ENCODE measurements at places on chromosomes 16 and 17.

DNA sequence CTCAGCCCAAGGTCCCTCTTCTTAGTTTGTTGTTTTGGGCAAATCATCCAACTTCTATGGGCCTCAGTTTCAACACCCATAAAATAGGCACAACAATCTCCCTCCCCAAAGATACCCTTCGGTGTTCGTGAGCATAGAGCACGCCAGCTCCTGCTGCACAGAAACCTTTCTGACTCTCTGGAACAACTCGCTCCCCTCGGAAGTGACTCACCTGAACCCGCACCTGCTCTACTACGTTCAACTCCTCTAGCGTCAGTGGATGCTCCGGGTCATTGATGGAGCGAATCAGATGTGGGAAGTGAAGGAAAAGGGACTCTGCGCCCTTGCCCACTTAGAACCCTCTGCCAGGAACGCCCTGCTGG lies 445 bp downstream of the CIAO2B start:
- DNase-seq: no peak

- DNase-seq: no peak
These were observed 804.4 kb upstream of the RBFOX1 start for GRCh38 chr16:6528217-6528616.

GRCh38 chr17:55410722-55411462 lies 10.7 kb downstream of the MMD start:
- no peak for DNase-seq

- DNase-seq: no peak
These were observed 75.9 kb downstream of the HS3ST3A1 start for GRCh38 chr17:13525876-13526275.

DNA sequence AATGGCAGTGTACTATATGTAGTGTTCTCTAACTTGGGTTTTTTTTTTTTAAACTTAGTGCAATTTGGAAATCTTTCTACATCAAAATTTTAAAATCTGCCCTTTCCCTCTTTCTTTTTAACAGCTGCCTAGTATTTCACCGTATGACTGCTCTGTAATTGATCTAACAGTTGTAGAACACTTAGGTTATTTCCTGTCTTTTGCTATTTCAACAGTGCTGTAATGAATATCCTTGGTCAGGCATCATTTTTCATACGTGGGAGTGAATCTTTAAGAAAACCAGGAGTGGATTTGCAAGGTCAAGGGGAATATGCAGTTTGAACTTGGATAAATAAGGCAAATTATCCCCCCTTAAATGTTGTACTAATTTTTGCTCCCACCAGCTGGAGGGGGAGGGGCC lies 3.8 kb downstream of the NLRC5 start:
- DNase-seq: no peak

DNA sequence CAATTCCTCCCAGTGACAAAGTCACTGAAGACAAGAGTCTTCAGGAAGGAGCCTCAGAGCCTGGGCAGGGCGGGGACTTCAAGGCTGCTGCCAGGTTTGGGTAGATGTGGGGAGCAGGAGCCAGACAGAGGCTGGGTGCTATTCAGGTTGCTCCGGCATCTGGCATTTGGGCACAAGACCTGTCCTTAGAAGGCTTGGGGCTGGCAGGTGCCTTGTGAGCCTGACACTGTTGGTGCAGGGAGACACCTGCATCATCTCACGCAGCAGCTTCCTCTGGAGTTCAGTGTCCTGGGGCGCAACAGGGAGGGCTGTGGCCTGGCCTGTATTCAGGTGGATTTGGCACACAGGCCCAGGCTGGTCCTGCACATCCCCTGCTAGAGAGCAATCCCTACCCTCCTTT lies 65.0 kb downstream of the MPRIP start:
- no peak for DNase-seq

GRCh38 chr17:691423-691822 lies 23.2 kb downstream of the VPS53 start:
- no peak for DNase-seq

GRCh38 chr17:61863801-61864126 lies 436 bp upstream of the BRIP1 start:
- no peak for DNase-seq

- peak; percentile 9 for DNase-seq
These were observed 270.7 kb downstream of the NTN1 start for GRCh38 chr17:9291912-9292560.

DNA sequence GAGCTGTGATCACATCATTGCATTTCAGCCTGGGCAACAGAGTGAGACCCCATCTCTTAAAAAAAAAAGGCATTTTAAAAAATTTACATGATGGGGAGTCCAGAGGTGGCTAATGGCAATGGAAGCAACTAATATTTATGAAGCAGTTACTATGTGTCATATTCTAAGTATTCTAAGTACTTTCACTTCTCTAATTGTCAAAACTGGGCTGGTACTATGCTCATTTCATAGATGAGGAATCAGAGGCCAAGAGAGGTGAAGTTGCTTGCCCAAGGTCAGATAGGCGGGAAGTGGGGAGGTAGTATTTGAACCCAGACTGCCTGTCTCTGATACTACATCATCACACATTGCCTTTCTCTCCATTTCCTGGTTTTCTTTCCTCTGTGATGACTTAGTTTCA lies 50.7 kb downstream of the SLC5A11 start:
- DNase-seq: no peak

GRCh38 chr16:25027781-25028180 lies 12.6 kb upstream of the ARHGAP17 start:
- DNase-seq: no peak
